ENCODE measurements at places on chromosomes 6 and 20. TPM values are rescaled to one million over a fixed set of nuclear protein-coding genes. Genes with fewer than 3 reads are reported as not detected.

Gene TFAP2D
- not detected for total RNA-seq

Gene TCF21
- total RNA-seq: not detected

GRCh38 chr6:37354526-37355384 is 972 bp downstream of the RNF8 start:
- no peak for DNase-seq

DNA sequence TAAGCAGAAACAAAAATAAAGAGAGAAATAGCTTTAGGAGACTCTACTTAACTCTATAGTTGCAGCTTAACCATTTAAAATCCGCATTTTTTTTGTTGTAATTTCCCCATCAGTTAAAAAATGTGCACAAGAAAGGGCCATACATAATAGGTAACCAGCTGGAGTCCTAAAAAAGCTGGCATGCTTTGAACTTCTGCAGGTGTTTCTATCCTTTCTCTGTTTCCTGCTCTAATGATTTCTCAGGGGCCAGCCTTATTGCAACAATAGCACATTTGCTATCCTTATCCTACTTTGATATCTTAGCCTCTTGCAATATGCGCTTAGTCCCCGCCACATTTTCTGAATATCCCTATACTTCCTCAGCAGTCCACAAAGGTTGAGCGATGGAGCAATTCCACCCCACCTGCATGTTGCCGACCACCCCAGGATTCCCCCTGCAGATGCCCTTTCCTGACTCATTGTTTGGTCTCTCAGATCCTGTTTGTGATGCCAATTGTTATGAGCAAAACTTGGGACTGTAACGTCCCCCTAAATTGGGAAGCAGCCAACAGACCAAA is 48.5 kb downstream of the TRIM27 start:
- no peak for DNase-seq

Measured in chondrocyte (in vitro differentiated cells).